ENCODE measurements at places on chromosomes 1 and 21.
A peak's percentile ranks its signal among the peaks of the same experiment; 100 is the strongest.

- DNase-seq: no peak
Measured at GRCh38 chr1:55447488-55447887, 232.3 kb upstream of the USP24 start.

DNA sequence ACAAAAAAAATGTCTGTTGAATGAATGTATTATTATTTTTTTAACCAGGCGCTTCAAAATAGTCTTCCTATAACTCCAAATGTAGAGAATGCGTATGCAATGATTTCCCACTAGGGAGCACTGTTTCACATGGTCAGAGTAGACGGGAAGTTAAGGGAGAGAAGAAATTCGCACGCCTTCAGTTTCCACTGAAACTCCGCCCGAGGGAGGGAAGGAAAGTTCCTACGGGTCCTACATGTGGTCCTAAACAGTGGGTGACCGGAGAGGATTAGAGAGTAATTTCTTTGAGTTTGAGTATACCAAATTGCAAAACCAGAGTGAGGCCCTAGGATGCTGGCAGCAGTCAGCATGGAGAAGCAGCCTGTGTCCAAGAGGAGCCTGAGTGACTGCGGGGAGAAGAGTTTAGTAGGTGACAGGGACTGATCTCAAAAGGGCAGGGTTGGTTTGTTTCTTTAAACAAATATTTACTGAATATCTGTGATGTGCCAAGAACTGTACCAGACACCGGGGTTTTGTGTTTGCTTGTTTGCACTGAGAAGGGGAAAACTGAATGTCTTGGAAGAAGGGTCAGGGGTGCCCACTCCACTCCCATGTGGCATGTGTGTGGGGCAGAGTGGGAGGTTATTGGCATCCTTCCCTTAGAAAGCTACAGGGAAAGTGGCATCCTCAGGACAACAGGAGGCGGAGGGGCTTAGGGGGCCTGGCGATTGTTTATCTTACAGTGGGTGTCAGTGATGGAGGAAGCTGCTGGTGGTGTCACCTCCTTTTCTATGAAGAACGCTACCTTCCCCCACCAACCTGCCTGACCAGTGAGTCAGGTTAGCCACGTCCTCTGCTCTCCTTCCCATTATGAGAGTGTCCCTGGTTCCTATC lies 22.8 kb downstream of the RNU5D-1 start:
- DNase-seq: peak; percentile 64

DNA sequence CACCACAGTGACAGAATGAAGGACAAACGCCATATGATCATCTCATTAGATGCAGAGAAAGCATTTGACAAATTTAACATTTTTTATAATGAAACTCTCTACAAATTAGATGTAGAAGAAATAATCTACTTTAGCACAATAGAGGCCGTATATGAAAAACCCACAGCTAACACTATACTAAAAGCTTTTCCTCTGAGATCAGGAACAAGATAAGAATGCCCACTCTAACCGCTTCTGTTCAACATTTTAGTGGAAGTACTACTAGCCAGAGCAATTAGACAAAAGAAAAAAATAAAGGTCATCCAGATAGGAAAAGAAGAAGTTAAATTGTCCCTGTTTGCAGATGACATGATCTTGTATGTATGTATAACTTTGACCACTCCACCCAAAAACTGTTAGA lies 109.7 kb downstream of the SLC35F3 start:
- no peak for DNase-seq

- DNase-seq: no peak
Measured at GRCh38 chr1:116036255-116036654, 59.9 kb downstream of the SLC22A15 start.

GRCh38 chr1:94199398-94199797 lies 38.0 kb downstream of the ARHGAP29 start:
- no peak for DNase-seq
